ENCODE measurements at places on chromosomes 6 and 20. TPM values are rescaled to one million over a fixed set of nuclear protein-coding genes. Genes with fewer than 3 reads are reported as not detected.

Gene ELOVL2
- 6.0 TPM for total RNA-seq

Gene TRAPPC3L
- total RNA-seq = not detected

Gene CGA
- 5.5 TPM for total RNA-seq

Gene SNX3
- total RNA-seq = 95.5 TPM

Gene RNF39
- not detected for total RNA-seq

Gene UNC5CL
- 3.7 TPM for total RNA-seq

Gene ULBP2
- not detected for total RNA-seq

Data from progenitor cell of endocrine pancreas (in vitro differentiated cells).